ENCODE measurements at places on chromosomes 16 and 17.

- no peak for DNase-seq
Observed at GRCh38 chr16:77974883-77975282, 47.5 kb upstream of the CLEC3A start.

DNA sequence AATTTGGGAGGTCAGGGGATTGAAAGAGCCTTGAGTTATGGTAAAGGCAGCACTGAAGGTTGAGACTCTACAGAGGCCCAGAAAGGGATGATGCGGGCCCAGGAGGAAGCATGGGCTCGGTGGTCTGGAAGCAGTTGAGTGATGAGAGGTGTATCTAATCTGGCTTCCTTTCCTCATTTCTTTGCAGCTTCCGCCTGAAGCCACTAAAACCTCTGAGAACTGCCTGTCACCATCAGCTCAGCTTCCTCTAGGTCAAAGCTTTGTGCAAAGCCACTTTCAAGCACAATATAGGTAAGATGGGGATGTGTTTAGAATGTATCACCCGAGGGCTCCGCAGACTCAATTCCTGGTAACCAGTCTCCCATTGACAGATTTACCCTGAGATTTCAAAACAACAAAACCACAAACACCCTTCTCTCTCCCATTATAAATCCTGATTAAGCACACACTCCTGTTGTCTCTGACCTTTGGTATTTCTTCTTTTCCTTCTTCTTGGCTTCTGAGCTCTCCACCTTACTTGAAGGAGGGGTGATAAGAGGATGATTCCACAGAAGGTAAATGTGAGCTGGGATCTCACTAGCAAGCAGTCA, 21.2 kb downstream of the USP43 start:
- no peak for DNase-seq

DNA sequence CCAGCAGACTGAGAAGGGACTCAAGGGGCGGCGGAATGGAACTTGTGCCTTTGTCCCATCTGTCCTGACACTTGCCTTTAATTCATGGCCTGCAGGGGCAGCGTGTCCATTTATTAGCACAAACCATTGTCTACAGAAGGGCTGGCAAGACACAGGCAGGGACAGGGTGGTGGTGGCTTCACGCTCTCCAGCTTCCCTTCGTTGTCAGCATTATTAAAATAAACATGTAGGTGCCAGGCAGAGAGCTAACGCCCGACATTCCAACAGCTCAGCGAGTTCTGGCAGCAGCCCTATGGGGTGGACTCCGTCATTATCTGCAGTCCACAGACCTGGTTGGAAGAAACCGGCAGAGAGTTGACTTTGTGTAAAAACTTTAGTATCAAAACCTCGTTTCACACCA, 16.3 kb downstream of the DNAI2 start:
- no peak for DNase-seq

GRCh38 chr17:57106107-57106835, 21.2 kb downstream of the AKAP1 start:
- DNase-seq, result no peak

DNA sequence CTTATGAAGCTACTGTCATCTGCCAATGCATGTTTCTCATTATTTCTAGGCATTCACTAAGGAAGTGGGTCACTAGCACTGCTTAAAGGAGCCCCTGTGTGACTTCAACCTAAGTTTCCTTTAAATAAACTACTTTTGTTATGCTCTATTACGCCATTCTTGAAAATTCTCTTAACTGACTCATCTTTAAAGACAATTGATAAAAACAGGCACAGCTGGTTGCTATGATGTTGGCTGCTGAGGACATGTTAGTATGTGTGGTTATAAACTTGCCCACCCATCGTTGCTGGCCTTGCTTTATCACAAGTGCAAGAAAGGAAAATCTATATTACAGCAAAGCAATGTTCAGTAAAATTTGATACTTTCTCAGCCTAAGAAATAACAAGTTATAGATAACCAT, 75.8 kb upstream of the CNTNAP4 start:
- no peak for DNase-seq

- no peak for DNase-seq
Observed at GRCh38 chr16:81823111-81823510, 44.0 kb downstream of the PLCG2 start.

DNA sequence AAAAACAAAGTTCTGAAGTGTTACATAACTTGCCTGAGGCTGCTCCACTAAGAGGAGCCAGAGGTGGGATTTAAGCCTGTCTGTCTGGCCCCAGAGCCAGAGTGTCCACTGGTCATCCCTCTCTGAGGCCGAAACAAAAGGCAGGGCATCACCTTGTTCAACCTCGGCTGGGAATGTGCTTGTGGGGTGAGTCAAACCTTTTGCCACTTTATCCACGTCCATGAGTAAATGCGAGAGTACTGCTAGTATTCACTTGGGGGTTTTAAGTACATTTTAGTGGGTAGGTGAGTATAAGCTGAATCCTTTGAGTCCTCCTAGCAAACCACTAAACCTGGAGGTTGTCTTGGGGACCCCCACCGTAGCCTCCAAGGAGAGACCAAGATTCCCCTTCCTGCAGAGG, 103.5 kb downstream of the STX8 start:
- DNase-seq, result no peak

DNA sequence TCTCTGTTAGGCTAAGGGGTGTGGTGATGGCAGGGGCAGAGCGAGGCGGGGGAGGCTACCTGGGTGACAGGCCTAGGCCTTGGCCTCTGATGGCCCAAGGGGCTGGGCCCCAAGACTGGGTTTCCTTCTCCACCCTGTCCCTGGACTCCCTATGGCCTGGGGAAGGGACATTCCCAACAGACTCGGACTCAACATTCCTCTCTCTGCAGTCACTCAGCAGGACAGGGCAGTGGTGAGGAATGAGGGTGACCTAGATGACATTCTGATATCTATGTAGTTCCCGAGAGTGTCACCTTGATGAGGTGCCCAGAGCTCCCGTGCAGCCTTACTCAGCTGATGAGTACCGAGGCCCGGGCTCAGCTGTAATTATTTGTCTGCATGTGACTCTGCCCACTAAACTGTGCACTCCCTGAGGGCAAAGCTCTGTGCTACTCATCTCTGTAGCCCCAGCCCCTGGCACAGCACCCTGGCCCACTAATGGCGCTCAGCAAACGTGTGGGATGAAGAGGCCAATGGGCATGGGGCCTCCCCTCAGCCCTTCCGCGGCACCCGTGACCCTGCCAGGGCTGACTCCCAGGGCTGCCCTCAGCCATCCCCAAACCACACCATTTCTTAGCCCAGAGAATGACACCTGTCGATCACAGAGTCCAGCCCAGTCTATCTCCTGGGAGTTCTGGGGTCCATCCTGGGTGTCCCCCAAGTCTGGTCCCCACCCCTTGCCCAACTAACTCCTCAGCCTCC, 2.2 kb downstream of the PLCD3 start:
- DNase-seq, result no peak

DNA sequence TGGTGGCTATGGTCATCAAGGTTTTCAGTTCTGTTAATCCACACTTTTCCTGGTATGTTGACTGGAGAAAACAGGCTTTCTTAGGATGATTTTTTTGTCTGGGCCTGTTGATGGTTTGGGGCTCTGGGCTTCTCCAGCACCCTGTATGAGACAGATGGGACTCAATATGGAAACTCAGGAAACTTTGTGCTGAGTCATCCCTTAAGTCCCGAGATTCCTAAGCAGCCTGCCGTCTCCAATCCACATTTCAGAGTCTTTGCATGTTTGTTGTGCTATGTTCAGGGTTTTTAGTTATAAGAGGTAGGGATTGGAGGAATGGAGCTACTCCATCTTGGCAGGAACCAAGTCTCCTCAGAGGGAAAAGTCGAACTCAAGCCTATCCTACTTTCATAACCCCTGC, 253.3 kb upstream of the FOXF1 start:
- DNase-seq, result no peak

GRCh38 chr16:10312784-10313724, 72.8 kb upstream of the ATF7IP2 start:
- no peak for DNase-seq

GRCh38 chr17:70661342-70662222, 492.2 kb downstream of the KCNJ2 start:
- DNase-seq, result no peak

DNA sequence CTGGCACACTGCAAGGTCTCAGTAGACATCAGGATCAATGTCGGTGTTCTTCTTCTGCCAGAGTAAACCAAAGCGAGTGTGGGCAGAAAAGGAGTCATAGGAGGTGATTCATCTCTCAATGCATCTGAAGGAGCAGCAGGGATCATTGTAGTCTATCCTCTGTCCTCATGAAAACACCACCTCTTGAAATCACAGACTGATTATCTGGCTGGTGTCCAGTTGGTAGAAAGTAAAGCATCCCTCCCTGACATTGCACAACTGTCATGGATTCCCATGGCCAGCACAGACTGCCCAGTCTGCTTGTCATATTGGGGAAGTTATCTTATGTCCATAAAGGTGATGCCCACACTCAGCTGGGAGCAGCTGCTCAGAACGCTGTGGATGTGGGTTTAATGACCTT, 74.1 kb downstream of the ABCC12 start:
- DNase-seq, result no peak

DNA sequence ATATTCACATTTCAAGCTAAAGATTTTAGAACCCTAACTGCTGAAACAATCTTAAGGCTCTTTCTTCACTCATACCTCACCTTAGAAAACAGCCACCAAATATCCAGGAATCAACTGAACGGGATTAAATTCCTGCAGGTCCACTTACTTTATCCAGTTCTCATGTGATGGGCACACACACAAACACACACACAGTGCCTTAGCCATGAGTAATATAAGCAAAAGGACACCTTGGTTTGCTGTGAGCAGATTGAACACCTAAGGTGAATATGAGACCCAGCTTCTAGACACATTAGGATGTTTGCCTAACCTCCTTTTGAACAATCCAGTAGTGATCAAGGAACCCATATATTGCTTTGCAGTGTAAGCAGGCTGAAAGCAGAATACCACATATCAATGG, 81.5 kb downstream of the TUBD1 start:
- DNase-seq, result no peak

DNA sequence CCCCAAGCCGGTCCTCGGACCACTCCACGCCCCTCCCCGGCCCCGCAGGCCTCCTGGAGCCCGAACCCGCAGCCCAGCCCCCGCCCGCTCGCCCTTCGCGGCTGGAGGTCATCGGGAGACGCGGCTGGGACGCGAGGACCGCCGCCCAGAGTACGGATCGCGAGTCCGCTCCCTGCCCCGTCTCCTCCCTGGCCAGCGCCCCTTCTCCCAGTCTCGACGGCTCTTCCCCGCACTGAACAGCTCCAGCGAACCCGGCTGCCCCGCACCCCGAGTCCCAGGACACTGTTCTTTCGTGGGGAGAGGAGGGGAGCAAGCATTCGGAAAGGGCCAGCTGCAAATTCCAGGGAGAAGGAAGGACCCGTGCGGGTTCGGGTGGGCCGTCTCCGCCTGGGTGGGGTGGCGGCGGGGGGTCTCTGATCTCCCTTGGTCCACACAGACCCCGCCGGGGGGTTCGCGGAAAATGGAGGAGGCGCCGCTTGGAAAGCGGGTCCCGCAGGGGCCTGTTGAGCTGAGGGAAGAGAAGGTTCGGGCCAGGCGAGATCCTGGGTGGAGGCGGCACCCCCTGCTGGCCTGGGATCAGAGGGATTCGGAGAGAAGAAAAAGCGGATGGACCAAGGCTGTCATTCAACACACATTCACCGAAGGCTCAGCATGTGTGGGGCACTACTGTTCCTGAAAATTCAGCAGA, 632 bp upstream of the RTN4RL1 start:
- no peak for DNase-seq

GRCh38 chr17:35486920-35487732, 38.6 kb upstream of the SLFN13 start:
- DNase-seq, result peak; percentile 86

GRCh38 chr17:18176176-18176575, 7.5 kb upstream of the ALKBH5 start:
- no peak for DNase-seq

DNA sequence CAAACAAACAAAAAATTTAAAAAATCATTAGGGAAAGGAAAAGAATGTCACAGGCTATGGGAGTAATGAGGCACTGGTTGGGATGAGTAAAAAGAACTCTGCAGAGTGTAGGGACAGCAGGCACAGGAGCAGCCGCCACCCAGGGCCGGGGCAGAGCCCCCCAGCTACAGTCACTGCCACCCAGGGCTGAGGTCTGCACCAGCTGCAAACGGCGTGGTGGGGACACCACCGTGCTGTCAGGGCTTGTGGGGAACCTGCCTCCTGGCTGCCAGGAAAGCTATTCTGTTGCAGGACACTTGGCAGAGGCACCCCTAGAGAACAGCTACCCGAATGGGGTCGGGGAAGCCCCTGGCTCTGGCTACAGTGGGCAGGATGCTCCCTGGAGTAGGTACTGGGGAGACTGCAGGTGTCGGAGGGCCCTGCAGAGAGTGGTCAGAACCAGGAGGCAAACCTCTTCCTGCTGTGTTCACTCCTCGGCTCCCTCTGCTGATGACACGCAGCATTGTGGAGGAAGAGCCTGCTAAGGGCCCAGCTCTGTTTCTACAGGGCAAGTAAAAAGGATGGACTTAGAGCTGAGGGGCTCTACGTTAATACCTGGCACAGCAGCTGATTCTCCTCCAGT, 32.3 kb upstream of the CAPN15 start:
- DNase-seq, result no peak

DNA sequence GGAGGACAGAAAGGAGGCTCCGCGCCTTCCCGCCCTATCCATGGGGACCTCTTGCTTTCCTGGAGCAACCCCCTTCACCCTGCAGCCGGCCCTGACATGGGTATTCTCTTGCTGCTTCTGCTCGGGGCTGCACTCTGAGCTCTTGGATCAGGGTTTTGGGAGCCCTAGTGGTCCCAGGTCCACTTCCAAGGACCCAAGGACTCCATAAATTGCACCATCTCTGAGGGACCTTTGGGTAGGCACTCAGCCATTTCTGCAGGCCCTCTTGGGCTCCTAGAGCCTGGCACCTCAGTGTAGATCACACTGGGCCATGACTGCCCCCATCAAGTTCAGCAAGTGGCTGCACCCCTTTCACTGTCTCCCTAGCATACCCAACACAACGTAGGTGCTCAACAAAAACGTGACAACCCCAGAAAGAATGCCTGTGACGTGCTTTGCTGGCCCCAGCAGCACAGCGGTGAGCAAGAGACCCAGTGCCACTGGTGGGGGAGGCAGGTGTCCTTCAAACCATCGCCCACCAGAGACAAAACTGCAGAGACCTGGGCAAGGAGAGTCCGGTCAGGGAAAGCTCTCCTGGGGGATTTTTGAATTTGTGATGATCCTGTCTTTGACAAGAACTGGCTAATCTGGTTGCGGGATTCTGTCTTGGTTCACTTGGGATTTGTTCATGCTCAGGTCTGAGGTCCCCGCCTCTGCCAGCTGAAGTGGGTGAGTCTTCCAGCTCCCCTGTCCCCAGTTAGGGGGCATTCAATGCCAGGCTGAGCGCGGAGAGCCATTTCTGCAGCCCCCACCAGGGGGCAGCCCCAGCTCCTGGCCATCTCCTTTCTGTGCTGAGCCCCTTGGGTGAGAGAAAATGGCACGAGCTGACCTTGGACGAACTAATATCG, 2.5 kb upstream of the RAB11FIP4 start:
- peak; percentile 30 for DNase-seq

DNA sequence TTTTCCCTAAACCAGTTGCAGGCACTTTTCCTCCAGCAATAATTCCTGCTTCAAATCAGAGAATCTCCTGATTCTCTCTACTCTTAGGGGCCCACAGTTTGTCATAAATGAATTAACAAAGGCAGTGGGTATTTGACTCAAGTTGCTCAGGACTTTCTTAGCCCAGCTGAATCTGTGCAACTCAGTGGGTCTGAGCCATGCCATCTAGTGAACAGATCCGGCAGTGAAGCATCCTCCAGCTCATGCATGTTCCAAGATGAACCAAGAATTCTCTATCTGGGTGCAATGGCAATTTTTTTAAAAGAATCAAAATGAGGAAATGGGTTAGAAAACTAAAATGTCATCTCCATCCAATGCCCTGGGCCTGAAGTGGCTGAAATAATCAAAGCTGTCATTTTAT, 575.2 kb upstream of the CDH11 start:
- DNase-seq, result no peak
